ENCODE measurements at places on chromosomes 13 and 19. TPM values are rescaled to one million over a fixed set of nuclear protein-coding genes. Genes with fewer than 3 reads are reported as not detected.

The ISOC2 gene
- total RNA-seq, result 58.3 TPM

The CILP2 gene
- total RNA-seq, result 0.22 TPM

The ZNF99 gene
- total RNA-seq, result not detected

The PDE4C gene
- 0.28 TPM for total RNA-seq

The MEIOSIN gene
- total RNA-seq, result 0.06 TPM

The NOVA2 gene
- total RNA-seq, result 1.3 TPM

The OR7A5 gene
- not detected for total RNA-seq

The CGB5 gene
- 0.61 TPM for total RNA-seq
